ENCODE measurements at places on chromosomes 4 and X.

DNA sequence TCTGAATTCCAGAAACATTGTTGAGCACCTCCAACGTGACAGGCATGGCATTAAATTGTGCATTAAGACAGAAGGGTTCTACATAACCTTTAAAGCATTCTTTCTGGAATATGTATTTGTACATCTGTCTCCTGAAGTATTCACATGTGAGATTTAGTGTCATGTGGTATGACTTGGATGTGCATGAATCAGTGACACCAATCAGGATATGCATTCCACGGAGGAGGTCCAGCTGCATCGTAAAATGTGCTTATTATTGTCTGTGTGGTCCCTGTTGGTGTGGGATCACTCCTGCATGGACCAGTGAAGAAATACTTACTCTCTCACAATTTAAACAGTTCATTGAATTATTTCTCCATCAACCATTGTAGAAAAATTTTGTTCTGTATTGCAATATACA is 149.0 kb downstream of the MID1 start:
- H3K36me3 ChIP-seq = no peaks in the 10 kb centered on the region
- no peak overlapping the region for H3K27ac ChIP-seq
- no peak overlapping the region for H3K4me3 ChIP-seq
- no peaks in the 10 kb centered on the region for H3K4me1 ChIP-seq
- DNase-seq = no peak

GRCh38 chr4:77367638-77368037 is 210.6 kb downstream of the CCNG2 start:
- H3K36me3 ChIP-seq = no peaks in the 10 kb centered on the region
- no peak for DNase-seq
- H3K27ac ChIP-seq = no peak overlapping the region
- no peaks in the 10 kb centered on the region for H3K27me3 ChIP-seq
- H3K4me1 ChIP-seq = no peaks in the 10 kb centered on the region

DNA sequence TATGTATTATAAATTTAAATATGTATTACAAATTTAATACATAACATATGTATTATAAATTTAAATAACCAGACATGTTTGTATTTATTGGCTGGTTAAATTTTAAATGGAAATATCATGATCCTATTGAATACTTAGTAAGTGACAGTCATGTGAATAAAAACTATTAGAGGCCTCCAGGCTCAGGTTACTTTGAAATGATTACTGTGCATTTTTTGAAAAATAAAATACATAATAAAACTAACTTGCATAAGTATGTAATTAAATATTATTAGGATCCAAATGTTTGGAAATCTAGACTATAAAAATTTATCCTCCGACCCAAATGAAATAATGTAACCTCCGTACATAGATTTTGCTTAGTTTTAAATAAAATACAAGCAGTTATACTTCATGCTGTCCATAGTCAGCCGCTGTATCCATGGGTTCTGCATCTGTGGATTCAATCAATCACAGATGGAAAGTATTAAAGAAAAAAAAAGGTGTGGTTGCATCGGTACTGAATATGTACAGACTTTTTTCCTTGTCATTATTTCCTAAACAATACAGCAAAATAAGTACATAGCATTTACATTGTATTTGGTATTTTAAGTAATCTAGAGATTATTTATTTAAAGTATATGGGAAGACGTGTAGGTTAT is 140.7 kb downstream of the WDFY3 start:
- H3K36me3 ChIP-seq = no peaks in the 10 kb centered on the region
- no peak overlapping the region for H3K27ac ChIP-seq
- H3K27me3 ChIP-seq = no peaks in the 10 kb centered on the region
- H3K4me3 ChIP-seq = no peak overlapping the region
- no peak for DNase-seq

- H3K4me3 ChIP-seq = no peak overlapping the region
- H3K4me1 ChIP-seq = no peaks in the 10 kb centered on the region
- no peak for DNase-seq
- H3K36me3 ChIP-seq = no peaks in the 10 kb centered on the region
Observed at GRCh38 chrX:80016182-80016581, 1.6 kb downstream of the TBX22 start.

DNA sequence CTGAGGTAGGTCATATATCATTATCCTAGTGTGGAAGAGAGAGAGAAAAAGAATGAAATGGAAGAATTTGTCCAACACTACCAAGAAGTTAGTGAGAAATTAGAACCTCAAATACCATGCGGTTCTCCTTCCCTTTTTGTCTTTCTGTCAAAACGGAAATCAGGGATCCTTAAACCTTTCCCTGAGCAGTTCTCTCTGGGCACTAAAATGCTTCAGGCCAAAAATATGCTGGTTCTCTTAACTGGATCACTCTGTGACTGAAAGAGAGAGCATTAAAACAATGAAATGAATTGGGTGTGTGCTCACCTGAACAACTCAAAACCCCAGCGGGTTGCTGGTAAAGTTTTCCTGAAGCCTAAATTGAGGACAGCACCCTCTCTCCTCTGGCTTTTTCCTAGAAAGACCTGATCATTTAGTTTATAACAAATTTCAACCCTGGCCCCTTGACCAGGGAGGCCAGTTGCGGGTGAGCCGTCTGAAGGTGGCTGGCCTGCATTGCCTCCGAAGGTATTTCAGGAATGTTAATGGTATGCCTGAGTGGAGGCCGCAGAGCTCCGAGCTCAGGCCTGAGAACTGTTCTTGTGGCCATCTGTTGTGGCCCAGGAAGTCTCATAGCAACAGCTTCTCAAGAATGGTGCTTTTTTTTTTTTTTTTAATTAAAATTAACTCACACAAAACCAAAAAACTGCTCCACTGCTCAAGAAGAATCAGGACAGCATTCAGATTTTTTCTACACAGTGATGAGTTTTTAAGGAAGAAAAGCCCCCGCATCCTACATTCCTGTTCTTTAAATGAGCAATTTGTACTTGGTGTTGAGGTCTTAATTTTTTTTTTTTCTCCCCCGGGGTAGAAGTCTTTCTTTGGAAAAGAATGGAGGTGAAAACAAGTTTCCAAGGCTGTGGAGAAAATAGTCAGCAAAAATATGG is 155.1 kb downstream of the SHROOM3 start:
- H3K4me3 ChIP-seq = no peak overlapping the region
- H3K27me3 ChIP-seq = peaks cover 8% of the 10 kb centered on the region
- H3K36me3 ChIP-seq = no peaks in the 10 kb centered on the region
- no peak overlapping the region for H3K27ac ChIP-seq
- no peak for DNase-seq

DNA sequence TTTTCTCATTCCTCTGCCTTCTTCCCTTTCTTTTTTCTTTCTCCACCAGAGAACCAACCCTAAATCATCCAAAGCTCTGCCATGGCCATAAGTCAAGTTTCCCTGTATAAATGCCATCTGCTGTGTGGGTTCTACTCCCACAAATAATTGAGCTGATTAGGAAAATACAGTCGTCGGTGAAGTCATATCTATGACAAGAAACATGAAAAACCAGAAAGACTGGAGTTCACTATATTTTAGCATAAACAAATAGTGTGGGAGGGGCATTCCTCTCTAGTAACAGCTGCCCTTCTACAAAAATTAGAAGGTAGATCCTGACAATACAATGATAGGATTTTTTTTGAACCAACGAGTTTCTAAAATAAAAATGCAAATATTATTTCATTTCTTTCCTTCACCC is 48.8 kb downstream of the SPOCK3 start:
- H3K36me3 ChIP-seq = no peaks in the 10 kb centered on the region
- no peak for DNase-seq
- no peaks in the 10 kb centered on the region for H3K4me1 ChIP-seq
- no peak overlapping the region for H3K4me3 ChIP-seq

GRCh38 chr4:109947457-109947856 is 34.8 kb downstream of the EGF start:
- H3K36me3 ChIP-seq = no peaks in the 10 kb centered on the region
- no peak for DNase-seq
- H3K27me3 ChIP-seq = no peaks in the 10 kb centered on the region
- H3K4me1 ChIP-seq = no peaks in the 10 kb centered on the region
- H3K27ac ChIP-seq = no peak overlapping the region

All from natural killer cell (primary cell).